Smooth muscle cell of trachea (primary cell): ENCODE measurements at places on chromosomes 12 and 14. TPM values are rescaled to one million over a fixed set of nuclear protein-coding genes. Genes with fewer than 3 reads are reported as not detected.

The VDR gene
- total RNA-seq, result 6.5 and 17.0 TPM in 2 replicates

The PCNX4 gene
- total RNA-seq, result 87.2 and 152 TPM in 2 replicates

The LHX5 gene
- total RNA-seq, result not detected in 2 replicates

The ARHGAP9 gene
- not detected in 2 replicates for total RNA-seq

The PTPRQ gene
- 1.2 TPM in 2 replicates for total RNA-seq
